ENCODE measurements at places on chromosomes 1 and 21.
A peak's percentile ranks its signal among the peaks of the same experiment; 100 is the strongest.

- DNase-seq = no peak
These were observed 40.1 kb upstream of the KLHDC7A start for GRCh38 chr1:18440385-18441226.

DNA sequence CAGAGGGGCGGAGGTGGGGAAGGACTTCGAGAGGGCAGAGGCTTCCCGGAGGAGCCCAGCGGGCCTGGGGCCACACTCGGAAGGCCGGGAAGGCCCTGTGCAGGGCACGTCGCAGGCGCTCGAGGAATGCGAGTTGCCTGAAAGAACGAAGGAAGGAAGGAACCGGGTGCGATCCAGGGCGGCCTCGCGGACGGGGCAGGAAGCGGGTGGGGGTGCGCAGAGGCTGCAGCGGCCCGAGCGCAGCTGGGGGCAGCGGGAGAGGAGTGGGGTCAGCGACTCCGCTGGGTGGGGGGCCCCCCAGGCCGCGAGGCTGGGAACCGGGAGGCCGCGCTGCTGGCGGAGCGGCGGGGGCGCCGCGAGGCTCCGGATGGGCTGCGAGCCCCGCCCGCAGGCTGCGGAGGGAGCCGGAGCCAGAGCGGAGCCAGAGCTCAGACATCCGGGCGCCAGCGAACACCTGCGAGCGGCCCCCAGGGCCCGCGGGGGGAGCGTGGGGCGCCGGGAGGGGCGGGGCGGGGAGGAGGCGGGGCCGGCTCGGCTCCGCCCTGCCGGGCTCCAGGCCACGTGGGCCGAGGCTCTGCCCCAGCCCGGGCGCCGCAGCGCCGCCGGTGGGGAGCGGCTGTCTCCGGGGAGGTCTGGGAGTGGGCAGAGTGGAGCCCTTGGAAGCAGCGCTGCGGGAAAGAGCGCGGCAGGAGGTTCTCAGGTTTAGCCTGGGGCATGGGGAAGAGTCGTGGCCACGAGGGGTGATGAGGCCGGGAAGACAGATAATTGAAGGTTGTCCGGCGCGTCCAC, 4.6 kb downstream of the ID3 start:
- DNase-seq = peak; percentile 68

DNA sequence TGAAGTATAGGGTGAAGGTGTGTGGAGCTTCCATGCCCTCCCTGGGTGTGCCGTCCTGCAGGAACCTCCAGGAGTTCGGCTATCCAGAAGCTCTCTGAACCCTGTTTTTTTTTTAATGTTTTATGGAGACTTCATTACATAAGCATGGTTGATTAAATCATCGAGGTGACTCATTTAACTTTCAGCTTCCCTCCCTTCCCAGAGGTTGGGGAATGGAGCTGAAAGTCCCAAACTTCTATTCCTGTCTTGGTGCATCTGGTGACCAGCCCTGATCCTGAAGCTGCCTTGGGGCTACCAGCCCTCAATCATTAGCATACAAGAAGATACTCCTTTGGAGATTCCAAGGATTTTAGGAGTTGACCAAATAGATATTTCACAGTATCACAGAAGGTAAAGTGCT, 9.5 kb downstream of the RRP15 start:
- no peak for DNase-seq

GRCh38 chr21:17658931-17659330, 46.2 kb upstream of the BTG3 start:
- no peak for DNase-seq

- DNase-seq = no peak
These were observed 105.7 kb downstream of the PRDM16 start for GRCh38 chr1:3174487-3175247.

- no peak for DNase-seq
These were observed 730 bp downstream of the CDC42SE1 start for GRCh38 chr1:151058692-151059091.

GRCh38 chr1:41980827-41981653, 62.3 kb upstream of the HIVEP3 start:
- DNase-seq = no peak

DNA sequence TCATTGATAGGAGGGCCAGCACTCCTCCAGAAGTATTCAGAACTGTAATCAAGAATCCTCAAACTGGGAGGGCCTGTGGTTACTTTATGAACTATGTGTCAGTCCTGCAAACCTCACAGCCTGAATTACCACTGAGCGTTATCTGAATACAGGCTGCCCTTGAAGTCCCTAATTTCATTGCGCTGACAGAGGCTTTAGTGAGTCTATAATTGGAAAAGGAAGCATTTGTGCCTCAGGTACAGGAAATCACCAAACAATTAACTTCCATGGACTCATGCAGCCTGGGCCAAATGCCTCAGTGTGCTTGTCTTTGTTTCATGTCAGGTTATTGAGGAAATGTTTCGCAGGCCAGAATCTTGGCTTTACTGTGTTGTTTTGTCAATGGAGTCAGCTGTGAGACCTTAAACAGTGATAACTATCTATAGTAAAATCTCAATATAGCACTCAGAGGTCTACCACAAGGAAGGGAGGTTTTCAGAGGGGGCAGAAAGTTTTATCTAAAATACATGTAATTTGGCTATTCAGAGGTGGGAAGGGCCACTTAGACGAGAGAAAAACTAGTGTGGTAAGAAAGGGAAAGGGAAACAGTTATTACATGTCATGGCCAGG, 32.9 kb upstream of the DOCK7 start:
- DNase-seq = no peak

DNA sequence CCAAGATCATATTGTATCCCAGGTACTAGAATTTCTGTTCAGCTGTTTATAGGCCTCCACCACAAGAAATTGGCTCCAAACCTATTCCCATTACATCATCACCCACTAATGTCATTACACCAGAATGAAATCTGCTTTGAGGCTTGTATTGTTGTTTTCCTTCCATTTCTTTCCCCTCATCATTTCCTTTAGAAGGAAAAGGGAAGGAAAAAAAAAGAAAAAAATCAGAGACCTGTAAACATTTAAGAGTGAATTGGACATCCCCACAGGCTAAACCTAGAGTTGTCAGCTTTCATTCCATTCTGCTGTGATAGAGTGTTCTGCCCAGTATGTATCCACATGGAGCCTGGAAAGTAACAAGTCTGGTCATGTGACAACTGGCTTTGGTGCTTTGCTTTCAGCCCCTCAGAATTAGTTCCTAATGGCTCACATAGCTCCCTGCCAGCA, 44.6 kb downstream of the NFYC start:
- no peak for DNase-seq

DNA sequence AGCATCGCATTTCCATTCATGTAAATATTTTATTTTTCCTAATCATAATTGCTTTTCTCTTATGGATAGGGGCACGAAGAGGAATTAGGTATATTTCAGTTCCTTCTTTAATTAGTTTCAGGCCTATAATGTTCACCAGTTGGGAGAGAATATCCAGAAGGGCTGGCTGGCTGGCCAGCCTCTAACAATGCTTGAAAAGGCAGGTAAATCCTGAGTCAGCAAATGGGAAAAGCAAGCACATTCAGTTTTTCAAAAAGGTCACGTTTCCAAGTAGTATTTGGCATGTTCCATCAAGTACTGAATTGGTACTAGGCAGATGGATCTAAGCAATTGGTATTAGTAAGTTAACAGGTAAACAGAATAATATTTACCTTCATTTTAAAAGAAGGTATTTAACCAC, 8.0 kb downstream of the RAB29 start:
- DNase-seq = no peak

- DNase-seq = no peak
These were observed 41.5 kb upstream of the CTBS start for GRCh38 chr1:84615790-84616189.

DNA sequence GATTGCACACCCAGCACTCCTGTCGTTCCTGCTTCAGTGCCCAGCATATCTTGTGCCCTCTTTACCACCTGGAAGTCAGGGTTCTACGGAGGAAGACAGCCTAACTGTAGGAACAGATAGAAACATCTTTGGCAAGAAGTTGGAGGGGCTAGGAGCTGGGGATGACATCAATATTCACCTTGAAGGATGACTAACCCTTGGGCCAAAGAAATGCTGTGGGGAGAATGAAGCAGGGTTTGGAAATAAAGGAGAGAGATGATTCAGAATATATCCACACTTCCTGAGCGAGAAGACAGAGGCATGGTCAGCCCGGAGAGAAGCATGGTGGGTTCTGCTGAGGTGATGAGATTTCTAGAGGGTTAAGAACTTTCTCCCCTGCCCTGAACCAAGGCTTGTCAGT, 4.6 kb upstream of the NKAIN1 start:
- DNase-seq = no peak

- no peak for DNase-seq
These were observed 247.9 kb upstream of the B3GALT2 start for GRCh38 chr1:193434319-193434718.

- no peak for DNase-seq
These were observed 6.3 kb upstream of the TENT5C start for GRCh38 chr1:117599286-117600221.

DNA sequence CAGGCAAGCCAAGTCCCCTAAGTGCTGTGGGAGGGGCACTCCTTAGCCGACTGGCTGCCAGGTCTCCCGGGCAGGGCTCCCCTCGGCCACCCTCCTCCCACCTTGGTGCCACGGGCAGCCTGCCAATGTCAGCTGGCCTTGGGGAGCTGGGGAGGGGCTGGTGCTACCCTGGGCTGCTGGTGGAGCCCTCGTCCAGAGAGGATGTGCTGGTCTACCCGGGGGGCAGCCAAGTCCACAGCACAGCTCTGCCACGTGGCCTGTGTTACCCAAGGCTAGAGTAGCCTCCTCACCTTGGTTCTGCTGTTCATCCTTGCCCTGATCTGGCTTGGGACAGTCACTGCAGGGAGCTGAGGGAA, 42.9 kb downstream of the CRYAA start:
- DNase-seq = no peak

DNA sequence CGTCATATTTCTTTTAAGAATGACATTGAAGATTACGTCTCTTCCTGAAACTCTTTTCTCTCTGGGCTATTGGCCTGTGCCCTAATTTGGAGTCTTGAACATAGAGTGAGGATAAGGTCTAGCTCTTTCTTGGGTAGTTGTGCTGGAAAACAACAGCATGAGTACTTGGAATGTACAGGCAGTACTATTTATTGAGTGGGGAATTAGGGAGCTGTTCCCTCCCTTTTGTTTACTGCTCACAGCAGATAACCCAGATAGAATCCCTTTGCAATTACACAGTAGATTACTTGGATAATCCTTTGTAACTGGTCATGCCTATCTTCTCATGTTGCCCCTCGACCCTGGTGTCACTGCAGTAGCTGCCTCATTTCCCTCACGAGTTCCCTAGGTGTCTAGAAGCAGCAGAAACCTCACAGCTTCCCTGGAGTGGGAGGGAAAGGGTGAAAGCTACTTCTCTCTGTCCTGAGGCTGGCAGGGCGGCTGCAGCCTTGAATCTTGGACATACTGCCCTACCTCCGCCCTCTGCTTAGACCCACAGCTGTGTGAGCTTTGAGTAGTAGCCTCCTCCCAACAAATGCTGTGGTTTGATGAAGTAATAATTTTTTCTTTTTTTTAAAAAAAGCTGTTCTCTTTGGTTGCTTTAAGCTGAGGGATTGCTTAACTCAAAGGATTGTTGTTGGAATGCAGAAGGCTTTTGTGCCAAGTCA, 70.6 kb downstream of the FGGY start:
- DNase-seq = no peak

GRCh38 chr1:17682400-17682799, 72.7 kb upstream of the ACTL8 start:
- DNase-seq = no peak

- DNase-seq = no peak
These were observed 33.6 kb upstream of the CTSK start for GRCh38 chr1:150841626-150842025.

DNA sequence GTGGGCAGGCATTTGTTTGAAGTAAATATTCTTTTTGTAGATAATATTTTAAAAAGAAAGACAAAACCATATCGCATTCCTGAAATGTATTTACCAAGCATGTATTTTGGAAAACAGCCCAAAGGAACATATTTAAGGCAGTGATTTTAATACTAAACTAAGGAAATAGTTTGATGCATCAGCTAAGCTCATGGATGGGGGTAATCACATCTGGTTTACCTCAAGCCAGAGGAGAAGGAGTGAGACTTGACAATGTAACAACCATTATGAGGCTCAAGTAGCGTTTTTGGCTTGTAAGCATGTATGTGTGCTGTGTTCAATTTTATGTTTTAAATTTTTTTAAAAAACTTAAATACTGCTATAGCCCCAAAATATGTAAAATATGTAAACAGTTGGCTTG, 390.5 kb downstream of the DISC1 start:
- no peak for DNase-seq

- no peak for DNase-seq
These were observed 78.2 kb upstream of the SDC3 start for GRCh38 chr1:30986755-30987154.

Measured in activated CD8-positive, alpha-beta memory T cell treated with anti-CD3 and anti-CD28 coated beads for 4 hours (primary cell).